ENCODE measurements at places on chromosomes 7 and 10.

DNA sequence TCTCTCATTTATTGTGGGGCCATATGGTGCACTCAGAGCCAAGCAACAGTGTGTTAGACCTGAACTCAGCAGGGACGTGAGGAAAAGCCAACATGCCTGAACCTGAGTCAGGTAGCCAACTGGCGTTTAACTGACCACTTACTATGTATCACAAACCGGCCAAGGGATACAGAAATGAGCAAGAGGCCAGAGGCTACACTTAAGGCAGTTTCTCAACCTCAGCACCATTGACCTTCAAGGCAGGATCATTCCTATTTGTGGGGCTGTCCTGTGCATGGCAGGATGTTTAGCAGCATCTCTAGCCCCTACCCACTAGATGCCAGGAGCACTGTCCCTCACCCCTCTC, 103.5 kb upstream of the NANOS1 start:
- no peak for DNase-seq

GRCh38 chr10:14820010-14820774, 17.6 kb downstream of the CDNF start:
- no peak for DNase-seq

- DNase-seq, result no peak
Measured at GRCh38 chr10:8794860-8795259, 740.4 kb downstream of the GATA3 start.

- DNase-seq, result no peak
Measured at GRCh38 chr10:50322077-50322476, 70.8 kb upstream of the ASAH2 start.

- no peak for DNase-seq
Measured at GRCh38 chr10:30029872-30030256, 29.5 kb downstream of the JCAD start.

DNA sequence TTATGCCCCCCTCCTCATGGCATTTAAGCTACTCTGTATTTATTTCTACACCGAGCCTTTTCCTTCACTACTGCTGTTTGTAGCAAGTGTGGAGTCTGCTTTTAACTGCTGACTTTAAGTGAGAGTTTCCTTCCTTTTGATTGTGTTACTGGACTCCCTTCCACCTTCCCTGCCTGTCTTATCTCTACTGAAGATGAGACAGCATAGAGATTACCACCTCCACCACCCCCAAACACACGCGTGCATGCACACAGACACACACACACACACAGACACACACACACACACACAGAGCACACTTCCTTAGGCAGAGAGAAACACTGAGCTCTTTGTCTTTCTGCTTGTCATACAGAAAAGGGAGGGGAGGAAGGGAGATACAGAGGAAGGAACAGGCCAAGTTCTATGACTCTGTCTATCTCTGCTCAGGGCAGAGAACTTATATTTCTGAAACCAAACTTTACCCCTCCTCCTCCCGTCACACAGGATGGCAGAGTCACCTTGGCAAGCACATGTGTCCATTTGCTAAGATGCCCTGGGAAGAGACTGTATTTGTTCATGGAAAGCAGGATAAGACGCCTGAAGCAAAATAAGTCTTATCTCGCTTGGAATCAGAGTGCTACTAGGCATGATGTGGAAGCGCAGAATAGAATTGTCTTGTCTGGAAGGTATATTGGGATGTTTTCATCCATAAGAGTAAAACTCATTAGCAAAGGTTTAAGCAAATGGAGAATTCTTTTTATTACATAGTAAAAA, 81.8 kb upstream of the CAV2 start:
- DNase-seq, result no peak

- DNase-seq, result no peak
Measured at GRCh38 chr10:112807013-112807412, 143.0 kb upstream of the TCF7L2 start.

- DNase-seq, result no peak
Measured at GRCh38 chr10:45374350-45375052, 485 bp downstream of the ALOX5 start.

GRCh38 chr7:156059369-156059768, 247.1 kb upstream of the SHH start:
- DNase-seq, result no peak

- DNase-seq, result no peak
Measured at GRCh38 chr7:130998993-130999602, 265.1 kb upstream of the KLF14 start.

DNA sequence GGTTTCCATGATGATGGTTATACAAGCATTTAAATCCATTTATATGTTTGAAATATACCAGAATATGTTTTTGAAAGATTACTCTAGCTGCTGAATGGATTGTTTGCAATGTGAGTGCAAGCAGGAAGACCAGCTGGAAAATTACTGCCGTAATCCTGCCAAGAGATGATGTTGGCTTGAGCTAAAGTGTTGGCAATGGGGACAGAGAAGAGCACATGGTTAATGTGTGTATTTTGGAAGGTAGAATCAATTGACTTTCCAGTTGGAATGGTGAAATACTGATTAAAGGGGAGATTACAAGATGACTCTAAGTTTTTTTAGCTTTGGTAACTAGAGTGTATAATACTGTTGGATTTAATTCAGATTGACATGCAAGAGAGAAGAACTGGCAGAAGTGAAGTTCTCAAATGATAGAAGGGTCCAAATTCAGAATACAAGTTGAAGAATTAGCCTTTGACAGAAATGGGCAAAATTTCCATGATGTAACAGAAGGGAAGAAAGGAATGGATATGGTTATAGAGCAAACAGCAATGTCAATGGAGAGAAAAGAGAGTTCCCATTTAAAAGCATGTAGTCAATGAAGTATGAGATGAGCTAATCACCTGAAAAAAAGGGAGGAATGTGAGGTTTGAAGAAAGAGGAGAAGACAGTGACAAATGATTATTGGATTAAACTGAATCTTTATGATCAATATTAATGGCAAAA, 422.0 kb downstream of the CDC14C start:
- DNase-seq, result peak; percentile 79

DNA sequence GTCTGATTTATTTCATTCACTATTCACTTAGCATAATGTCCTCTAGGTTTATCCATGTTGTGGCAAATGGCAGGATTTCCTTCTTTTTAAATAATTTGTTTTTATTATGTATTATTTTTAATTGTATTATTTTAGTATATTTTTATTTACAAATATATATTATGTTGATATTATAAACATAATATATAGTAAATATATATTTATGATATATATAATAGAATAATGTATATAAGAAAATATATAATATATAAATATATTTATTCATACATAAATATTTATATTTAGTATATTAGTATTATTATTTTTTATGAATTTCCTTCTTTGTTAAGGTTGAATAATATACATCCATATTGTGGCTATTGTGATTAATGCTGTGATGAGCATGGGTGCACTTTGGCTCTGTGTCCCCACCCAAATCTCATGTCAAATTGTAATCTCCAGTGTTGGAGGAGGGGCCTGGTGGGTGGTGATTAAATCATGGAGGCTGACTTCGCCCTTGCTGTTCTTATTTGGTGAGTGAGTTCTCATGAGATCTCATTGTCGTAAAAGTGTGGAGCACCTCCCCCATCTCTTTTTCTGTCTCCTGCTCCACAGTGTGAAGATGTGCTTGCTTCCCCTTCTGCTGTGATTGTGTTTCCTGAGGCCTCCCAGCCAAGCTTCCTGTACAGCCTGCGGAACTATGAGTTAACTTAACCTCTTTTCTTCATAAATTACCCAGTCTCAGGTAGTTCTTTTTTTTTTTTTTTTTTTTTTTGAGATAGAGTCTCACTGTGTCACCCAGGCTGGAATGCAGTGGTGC, 52.3 kb upstream of the CYP2C18 start:
- no peak for DNase-seq
